ENCODE measurements at places on chromosomes 2 and 18. TPM values are rescaled to one million over a fixed set of nuclear protein-coding genes. Genes with fewer than 3 reads are reported as not detected.

The POTEJ gene
- total RNA-seq, result not detected

The STON1 gene
- total RNA-seq, result 27.3 TPM

The CHRNG gene
- not detected for total RNA-seq

The DOK6 gene
- 7.3 TPM for total RNA-seq

The TTC31 gene
- 7.0 TPM for total RNA-seq

The NR4A2 gene
- total RNA-seq, result 0.09 TPM

The CCDC178 gene
- total RNA-seq, result 0.28 TPM

The MYOM1 gene
- 1.3 TPM for total RNA-seq

The LRRC30 gene
- not detected for total RNA-seq

The ADCYAP1 gene
- total RNA-seq, result not detected

The KCNIP3 gene
- total RNA-seq, result 0.57 TPM

The BUB1 gene
- 4.8 TPM for total RNA-seq

The UGT1A5 gene
- not detected for total RNA-seq

The TMEM37 gene
- 0.37 TPM for total RNA-seq

The GALNT13 gene
- total RNA-seq, result 17.2 TPM

The ST6GAL2 gene
- total RNA-seq, result under 0.01 TPM

The DSG3 gene
- total RNA-seq, result 0.28 TPM

The ASXL3 gene
- total RNA-seq, result 0.43 TPM

The VAMP8 gene
- 1.8 TPM for total RNA-seq

The RTKN gene
- total RNA-seq, result 11.1 TPM

The SRD5A2 gene
- total RNA-seq, result not detected

The C2orf78 gene
- not detected for total RNA-seq

The GPR155 gene
- total RNA-seq, result 4.8 TPM

The GFPT1 gene
- total RNA-seq, result 63.1 TPM

The NCKAP5 gene
- 4.3 TPM for total RNA-seq

The DAW1 gene
- total RNA-seq, result 0.55 TPM

The MTCL1 gene
- total RNA-seq, result 23.5 TPM

The TP53I3 gene
- total RNA-seq, result 35.7 TPM

The PLEKHB2 gene
- 60.0 TPM for total RNA-seq

The BOK gene
- 12.9 TPM for total RNA-seq

The SERPINB2 gene
- total RNA-seq, result 0.74 TPM

The DTNA gene
- 11.7 TPM for total RNA-seq

The EFR3B gene
- total RNA-seq, result 1.4 TPM

The ATP6V1B1 gene
- total RNA-seq, result 0.71 TPM

The FN1 gene
- total RNA-seq, result 808 TPM

The IL1B gene
- total RNA-seq, result 54.3 TPM

The MYO5B gene
- 0.18 TPM for total RNA-seq

The CPS1 gene
- 18.4 TPM for total RNA-seq

The PECR gene
- total RNA-seq, result 16.6 TPM

The ASAP2 gene
- total RNA-seq, result 15.1 TPM

The ANKRD30BL gene
- not detected for total RNA-seq

The ALPG gene
- not detected for total RNA-seq
